ENCODE measurements at places on chromosomes 11 and 22.
A peak's percentile ranks its signal among the peaks of the same experiment; 100 is the strongest.

- DNase-seq = peak; percentile 79
These were observed 12.5 kb upstream of the APOL5 start for GRCh38 chr22:35705141-35705540.

DNA sequence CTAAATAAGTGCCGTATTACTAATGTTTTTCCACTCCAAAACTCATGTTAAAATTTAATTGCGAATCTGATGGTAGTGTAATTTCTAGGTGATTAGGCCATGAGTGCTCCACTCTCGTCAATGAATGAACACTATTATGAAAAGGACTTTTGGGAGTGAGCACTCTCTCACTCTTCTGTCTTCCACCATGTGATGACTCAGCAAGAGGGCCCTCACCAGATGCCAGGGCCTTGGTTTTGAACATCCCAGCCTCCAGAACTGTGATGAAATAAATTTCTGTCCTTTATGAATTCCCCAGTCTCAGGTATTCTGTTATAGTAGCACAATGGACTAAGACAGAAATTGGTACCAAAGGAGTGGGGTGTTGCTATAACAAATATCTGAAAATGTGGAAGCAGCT, 8.1 kb downstream of the JRKL start:
- DNase-seq = no peak

DNA sequence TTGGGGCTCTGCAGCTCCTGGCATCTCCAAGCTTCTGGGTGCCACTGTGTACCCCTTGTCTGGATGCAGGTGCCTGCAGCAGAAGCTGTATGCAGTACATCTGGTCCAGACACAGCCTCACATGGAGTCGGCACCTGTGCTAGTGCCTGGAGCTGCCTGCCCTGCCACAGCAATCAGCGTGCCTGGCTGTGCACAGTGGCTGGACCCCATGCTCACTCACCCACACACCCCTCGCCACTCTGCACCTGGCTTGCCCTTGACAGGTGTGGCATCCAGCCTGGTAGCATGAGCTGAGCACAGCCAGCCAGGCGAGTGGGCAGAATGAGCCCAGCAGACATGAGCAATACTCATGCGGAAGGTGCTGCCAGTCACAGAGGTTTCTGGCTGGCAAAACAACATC, 19.5 kb upstream of the OR6A2 start:
- DNase-seq = no peak

GRCh38 chr11:74480688-74481417, 12.7 kb downstream of the LIPT2 start:
- no peak for DNase-seq

DNA sequence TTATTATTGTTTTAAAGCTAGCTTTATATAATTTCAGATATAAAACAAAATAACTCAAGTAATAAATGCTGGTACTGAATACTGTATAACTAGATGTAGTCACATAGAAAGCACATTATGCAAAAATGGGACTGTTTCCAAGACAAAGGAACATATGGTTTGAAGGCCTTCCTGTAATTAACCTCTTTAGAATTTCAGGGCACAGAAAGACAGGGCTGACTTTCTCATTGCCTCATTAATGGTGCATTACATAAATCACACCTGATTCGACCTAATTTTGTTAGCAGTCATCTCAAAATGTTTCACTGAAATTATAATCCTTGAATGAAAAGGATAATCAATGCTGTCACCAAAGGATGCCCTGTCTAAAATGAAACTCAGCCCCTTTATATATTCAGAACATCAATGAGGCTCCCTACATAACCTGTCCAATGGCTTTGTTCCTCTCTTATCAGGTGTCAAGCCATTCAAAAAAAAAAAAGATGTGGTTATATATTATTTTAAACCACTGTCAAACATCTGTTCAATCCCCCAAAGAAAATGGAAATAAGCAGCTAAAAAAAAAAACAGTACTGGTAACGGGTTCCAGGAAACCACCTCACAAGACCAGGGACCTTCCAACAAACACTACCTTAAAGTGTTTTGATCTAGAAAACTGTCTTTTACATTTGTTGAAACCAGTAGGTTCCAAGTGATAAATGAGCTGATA, 77.4 kb downstream of the FAM168A start:
- DNase-seq = no peak
